Epithelial cell of umbilical artery (primary cell): ENCODE measurements at places on chromosomes 3 and 15. TPM values are rescaled to one million over a fixed set of nuclear protein-coding genes. Genes with fewer than 3 reads are reported as not detected.

Gene GOLGA6L7
- not detected in 2 replicates for total RNA-seq

Gene CCDC13
- 1.3 TPM in 1 of 2 replicates, not detected in the other for total RNA-seq

Gene ZNF654
- 14.6 and 19.6 TPM in 2 replicates for total RNA-seq

Gene STARD5
- total RNA-seq: 0.32 and 1.1 TPM in 2 replicates

Gene MANF
- total RNA-seq: 195 and 264 TPM in 2 replicates

Gene TP63
- not detected in 2 replicates for total RNA-seq

Gene PDCD10
- 79.6 and 80.4 TPM in 2 replicates for total RNA-seq

Gene PRRT3
- total RNA-seq: 0.97 and 1.1 TPM in 2 replicates

Gene MME
- 2.6 and 11.7 TPM in 2 replicates for total RNA-seq

Gene FOXL2NB
- 0.30 TPM in 1 of 2 replicates, not detected in the other for total RNA-seq

Gene PIGX
- total RNA-seq: 17.2 and 28.4 TPM in 2 replicates

Gene MYZAP
- 5.5 and 22.6 TPM in 2 replicates for total RNA-seq

Gene NAA50
- 154 and 197 TPM in 2 replicates for total RNA-seq

Gene CPNE9
- total RNA-seq: not detected in 2 replicates

Gene KY
- total RNA-seq: not detected in 2 replicates

Gene CLEC3B
- total RNA-seq: 0.32 and 0.61 TPM in 2 replicates

Gene GOLGA8S
- under 0.01 and 0.15 TPM in 2 replicates for total RNA-seq

Gene CDHR4
- total RNA-seq: not detected in 2 replicates

Gene ALAS1
- 45.1 and 47.1 TPM in 2 replicates for total RNA-seq
